ENCODE measurements at places on chromosomes 3 and 15. TPM values are rescaled to one million over a fixed set of nuclear protein-coding genes. Genes with fewer than 3 reads are reported as not detected.

SLC22A13 gene
- total RNA-seq: not detected

FBXO40 gene
- not detected for total RNA-seq

C2CD4A gene
- not detected for total RNA-seq

PPARG gene
- total RNA-seq: 41.7 TPM

ALCAM gene
- 56.9 TPM for total RNA-seq

PPP1R14D gene
- total RNA-seq: 0.32 TPM

ALAS1 gene
- total RNA-seq: 57.0 TPM

RGMA gene
- 0.18 TPM for total RNA-seq

TRAT1 gene
- total RNA-seq: not detected

SLC51A gene
- total RNA-seq: not detected

SCN5A gene
- 0.70 TPM for total RNA-seq

EFHB gene
- 0.41 TPM for total RNA-seq

HACD3 gene
- total RNA-seq: 143 TPM

RLBP1 gene
- total RNA-seq: not detected

P2RY13 gene
- total RNA-seq: not detected

CCDC32 gene
- 17.1 TPM for total RNA-seq

LEKR1 gene
- total RNA-seq: 0.51 TPM

ACTL6A gene
- 52.9 TPM for total RNA-seq

ISLR gene
- total RNA-seq: 0.39 TPM

NTRK3 gene
- 22.2 TPM for total RNA-seq

ANKRD28 gene
- 42.9 TPM for total RNA-seq

Data from A549 treated with CpdA at 1 μM for 4 hours (cell line).